ENCODE measurements at places on chromosomes 13 and 19.

DNA sequence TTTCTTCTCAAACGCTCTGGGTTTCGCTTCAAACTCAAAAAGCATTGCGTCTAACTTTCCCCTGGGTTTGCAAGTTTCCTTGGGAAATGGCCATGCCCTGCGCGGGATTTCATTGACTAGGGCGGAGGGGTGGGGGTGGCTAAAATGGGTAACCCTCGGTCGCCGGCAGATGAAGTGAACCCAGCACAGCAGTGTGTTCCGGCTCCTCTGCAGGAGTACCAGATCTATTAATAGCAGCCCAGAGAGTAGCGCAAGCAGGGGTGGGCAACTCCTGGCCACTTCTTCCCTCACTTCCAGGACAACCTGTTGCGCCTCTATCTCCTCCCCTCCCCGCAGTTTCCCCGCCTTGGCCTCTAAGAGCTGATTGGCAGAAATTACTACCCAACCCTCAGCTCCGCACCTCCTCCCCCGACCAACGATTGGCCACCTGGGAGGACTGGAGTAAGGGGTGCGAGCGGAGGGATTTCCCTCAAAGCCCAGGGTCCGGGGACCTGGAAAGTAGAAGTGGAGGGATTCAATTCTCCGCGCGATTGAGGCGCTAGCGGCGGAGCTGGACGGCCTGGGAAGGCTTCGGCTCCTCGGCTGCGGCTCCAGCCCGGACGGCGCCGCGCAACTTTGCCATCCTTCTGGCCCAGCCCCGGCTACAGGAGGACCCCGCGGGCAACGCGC lies at the start of gene FREM2:
FREM2 (plus strand) TSS at position 501 of the 669 bp plus-strand sequence. CDS start 268 bp downstream, outside the sequence.
- no peak for DNase-seq

- no peak for DNase-seq
Measured at GRCh38 chr13:83311886-83312577, 570.2 kb downstream of the SLITRK1 start.

DNA sequence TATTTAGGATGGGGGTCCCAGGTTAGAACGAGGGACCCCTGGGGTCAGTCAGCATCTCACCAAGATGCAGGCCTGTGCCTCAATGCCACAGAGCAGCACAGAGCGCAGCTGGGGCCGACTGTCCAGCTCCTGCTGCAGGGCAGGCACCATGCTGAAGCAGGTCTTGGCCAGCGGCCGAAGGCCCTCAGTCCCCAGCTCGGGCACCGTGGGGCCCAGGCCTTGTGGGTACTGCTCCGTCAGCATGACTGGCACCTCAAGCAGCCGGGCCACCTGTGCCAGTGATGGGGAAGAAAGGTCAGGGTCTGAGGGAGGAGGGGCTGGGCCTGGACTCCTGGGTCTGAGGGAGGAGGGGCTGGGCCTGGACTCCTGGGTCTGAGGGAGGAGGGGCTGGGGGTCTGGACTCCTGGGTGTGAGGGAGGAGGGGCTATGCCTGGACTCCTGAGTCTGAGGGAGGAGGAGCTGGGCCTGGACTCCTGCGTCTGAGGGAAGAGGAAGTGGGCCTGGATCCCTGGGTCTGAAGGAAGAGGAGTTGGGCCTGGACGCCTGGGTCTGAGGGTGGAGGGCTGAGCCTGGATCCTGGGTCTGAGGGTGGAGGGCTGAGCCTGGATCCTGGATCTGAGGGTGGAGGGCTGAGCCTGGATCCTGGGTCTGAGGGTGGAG lies 5.7 kb downstream of the ISOC2 start:
- DNase-seq: no peak

DNA sequence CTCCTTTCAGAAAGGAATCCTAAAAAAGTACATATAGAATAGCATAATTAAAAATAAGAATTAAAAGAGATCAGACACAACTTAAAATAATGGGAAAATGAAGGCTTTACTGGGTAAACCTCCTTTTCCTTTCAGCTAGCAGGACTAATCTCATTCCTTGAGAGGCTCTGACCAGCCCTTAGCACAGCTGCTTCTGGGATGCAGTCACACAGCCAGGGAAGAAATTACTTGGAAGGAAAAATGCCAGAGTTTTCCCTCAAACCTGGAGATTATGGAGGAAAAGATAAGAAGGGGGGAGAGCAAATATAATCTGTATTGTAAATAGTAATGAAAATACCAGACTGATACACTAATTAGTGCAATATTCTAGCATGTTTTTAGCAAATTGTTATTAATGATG lies 91.8 kb downstream of the LRCH1 start:
- DNase-seq: no peak

Measured in central memory CD4-positive, alpha-beta T cell (primary cell).